ENCODE measurements at places on chromosomes 16 and 17.

- no peak for DNase-seq
These were observed 50.9 kb downstream of the PLXDC1 start for GRCh38 chr17:39100530-39100929.

DNA sequence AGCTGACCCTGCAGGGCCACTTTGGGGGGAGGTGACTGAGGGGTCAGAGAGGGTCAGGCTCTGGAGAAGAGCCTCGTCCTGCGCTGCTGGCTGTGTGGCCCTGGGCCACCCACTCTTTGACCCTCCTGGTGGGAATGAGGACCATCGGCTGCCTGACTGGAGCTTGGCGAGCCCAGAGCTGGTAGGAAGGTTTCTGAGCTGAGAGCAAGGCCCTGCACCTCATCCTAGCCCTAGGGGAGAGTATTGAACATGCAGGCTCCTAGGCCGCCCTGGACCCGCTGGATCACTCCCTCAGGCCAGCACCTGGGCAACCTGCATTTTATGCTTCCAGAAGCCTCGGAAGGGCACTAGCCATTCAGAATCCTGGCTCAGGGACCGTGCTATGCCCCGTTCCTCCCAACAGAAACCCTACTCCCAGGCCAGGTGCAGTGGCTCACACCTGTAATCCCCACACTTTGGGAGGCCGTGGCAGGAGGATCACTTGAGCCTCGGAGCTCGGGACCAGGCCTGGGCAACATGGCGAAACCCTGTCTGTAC lies 14.5 kb downstream of the MAP2K3 start:
- DNase-seq, result no peak

DNA sequence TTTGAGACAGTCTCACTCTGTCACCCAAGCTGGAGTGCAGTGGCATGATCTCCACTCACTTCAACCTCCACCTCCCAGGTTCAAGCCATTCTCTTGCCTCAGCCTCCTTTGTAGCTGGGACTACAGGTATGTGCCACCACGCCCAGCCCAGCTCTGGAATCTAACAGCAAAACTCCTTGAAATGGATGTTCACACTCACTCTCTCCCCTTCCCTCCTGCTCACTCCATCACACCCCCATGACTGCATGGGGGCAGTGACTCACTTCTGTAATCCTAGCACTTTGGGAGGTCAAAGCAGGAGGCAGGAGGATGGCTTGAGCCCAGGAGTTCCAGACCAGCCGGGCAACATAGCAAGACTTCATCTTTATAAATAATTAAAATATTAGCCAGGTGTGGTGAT lies 11.1 kb upstream of the TFAP4 start:
- DNase-seq, result no peak

GRCh38 chr17:2055292-2056205 lies 646 bp downstream of the HIC1 start:
- no peak for DNase-seq

- no peak for DNase-seq
These were observed 16.2 kb downstream of the DLG4 start for GRCh38 chr17:7203391-7203790.

- no peak for DNase-seq
These were observed 28.3 kb downstream of the TTC19 start for GRCh38 chr17:16027708-16028584.

- DNase-seq, result no peak
These were observed 19.0 kb downstream of the ABR start for GRCh38 chr17:1160591-1161390.

Data from SK-N-SH (cell line).